ENCODE measurements at places on chromosomes 3 and 15.

- DNase-seq = no peak
These were observed 65.7 kb downstream of the TJP1 start for GRCh38 chr15:29756358-29757267.

GRCh38 chr3:36991147-36991546 is 1.8 kb downstream of the EPM2AIP1 start:
- no peak for DNase-seq

- no peak for DNase-seq
These were observed 27.7 kb downstream of the IL1RAP start for GRCh38 chr3:190541560-190541959.

DNA sequence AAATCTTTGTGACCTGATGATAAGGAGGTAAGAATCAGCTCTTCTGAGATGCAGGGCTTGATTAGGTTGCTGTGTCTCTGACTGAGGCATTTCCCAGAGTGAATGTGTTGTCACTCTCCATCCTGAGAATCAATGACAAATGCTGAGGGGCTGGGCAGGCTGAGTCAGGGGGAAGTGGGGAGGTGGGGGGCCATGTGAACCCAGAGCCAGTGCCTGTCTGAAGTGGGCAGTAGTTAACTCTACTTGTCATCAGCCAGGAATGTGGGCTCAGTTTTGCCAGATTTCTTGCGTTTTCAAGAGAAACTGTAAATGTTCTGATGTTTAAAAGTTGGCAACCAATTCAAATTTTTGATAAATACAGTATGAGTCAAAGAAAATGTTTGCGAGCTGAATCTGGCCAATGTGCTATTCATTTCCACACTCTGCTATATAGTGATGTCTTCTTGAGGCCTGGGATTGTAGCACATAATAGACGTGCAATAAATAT is 3.1 kb upstream of the BNC1 start:
- DNase-seq = no peak

- DNase-seq = peak; percentile 81
These were observed 1.2 kb downstream of the KLF13 start for GRCh38 chr15:31327669-31328427.

DNA sequence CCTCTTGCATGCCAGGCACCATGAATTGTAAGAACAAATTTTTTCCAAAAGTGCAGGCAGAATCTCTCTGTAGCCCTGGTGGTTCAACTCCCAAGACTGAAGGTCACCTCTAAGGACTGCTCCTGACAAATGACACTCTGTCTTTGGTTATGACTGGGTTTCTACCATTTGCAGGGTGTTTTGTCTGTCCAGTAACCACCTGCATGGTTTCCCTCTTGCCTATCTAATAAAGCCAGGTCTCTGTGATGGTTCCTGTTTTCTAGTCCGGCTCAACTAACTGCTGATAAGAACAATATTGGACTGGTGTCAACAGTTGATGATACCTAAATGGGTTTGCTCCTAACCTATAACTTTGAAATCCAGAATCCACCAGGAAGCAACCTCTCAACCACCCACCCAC is 43.7 kb downstream of the ATP8B4 start:
- no peak for DNase-seq

DNA sequence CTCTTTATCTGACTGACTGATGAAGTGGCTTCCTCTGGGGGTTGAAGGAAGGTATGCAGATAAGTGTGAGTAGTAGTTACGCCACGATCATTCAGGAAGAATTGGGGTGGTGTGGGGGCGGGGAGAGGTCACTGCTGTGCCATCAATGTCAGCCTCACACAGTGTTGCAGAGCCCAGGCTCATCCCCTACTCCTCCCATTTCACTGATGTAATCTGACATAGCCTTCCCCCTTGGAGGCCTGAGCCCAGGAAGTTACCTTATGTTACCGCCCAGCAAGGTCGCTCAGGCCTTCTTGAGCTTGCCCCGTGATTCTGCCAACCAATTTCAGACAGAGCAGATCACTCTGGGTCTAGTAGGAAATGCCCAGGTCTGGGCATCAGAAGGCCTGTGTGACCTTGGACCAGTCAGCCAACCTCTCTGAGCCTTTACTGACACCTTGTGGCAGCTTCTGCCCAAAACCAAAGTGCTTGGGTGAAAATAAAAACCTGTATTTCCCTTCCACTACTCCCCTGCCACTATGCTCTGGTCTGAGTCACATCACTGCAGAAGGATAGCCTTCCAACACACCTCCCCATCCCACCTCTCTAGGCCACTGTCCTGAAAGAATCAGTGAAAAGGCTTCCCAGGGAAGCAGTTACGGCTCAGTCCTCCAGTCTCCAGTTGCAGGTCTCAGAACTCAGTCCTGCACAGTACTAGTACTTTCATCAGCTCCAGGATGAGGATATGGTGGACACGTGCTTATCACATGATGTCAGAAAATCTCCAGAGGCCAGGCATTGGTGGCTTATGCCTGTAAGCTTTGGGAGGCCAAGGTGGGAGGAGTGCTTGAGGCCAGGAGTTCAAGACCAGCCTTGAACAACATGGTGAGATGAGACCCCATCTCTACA is 28.1 kb upstream of the INSYN1 start:
- no peak for DNase-seq

- no peak for DNase-seq
These were observed 15.1 kb downstream of the GOLIM4 start for GRCh38 chr3:168080499-168081170.

GRCh38 chr15:26767169-26767670 is 5.6 kb downstream of the GABRB3 start:
- no peak for DNase-seq

- no peak for DNase-seq
These were observed 143.3 kb upstream of the GMNC start for GRCh38 chr3:191005790-191006189.

- no peak for DNase-seq
These were observed 32.4 kb downstream of the C2CD4A start for GRCh38 chr15:62099094-62099601.

DNA sequence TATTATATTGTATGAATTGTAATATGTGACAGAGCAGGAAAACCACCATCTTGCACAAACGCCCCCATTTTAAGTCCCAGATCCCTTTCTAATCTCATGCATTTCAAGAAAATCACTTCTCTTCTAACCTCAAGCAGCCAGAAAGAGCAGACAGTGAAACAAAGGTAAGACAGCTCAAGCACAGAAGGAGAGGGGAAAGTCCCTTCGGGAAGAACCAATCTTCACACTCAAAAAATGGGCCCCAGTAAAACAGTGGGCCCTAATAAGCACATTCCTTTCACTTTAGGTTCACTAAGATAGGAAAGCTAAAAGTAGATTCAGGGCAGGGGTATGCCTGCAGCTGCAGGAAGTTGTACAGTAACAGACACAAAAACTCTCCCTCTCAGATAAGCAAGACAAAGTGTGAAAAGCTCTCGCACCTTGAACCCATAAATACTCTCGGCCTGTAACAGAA is 1268.7 kb downstream of the SI start:
- DNase-seq = no peak

DNA sequence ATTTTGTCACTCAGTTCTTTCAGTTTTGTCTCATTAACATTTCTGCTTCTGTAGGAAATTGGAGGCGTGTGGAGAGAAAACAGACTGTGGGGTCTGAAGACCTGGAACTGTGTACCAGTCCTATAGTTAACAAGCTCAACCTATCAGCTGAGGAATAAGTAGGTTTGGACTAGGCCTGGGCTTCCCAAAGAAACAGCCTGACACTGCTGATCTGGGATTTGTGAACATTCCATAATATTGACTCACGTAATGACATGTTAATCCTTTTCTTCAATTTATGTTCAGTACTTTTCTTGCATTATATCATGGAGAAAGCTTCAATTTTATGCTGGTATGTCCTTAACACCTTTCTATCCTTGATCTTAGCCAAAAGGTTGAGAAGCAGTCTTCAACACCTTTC is 181.6 kb upstream of the RORA start:
- no peak for DNase-seq

DNA sequence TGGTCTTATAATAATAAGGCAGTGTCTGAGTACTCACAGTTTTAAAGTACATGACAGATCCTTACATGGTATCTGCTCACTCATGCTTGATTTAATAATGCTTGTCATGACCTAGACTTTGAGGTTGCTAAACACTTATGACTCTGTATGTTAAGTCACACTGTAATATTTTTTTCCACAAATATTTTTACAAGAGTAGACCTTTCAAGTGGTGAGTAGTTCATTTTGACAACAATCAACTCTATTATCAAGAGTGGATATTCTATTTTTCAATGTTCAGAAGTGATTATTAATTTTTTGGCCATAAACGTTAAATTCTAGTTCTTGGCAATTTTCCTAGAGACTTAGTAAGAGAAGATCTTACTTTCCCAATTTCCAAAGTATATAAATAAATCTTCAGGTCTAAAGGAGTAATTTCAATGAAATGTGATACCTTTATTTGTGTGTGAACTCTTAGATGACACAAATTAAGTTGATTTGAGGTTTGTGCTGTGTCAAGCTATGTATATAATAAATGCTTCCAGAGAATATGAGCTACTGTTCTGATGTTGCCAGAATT is 104.5 kb downstream of the NLGN1 start:
- no peak for DNase-seq

- no peak for DNase-seq
These were observed 2.1 kb downstream of the LSAMP start for GRCh38 chr3:116443191-116443661.

- DNase-seq = no peak
These were observed 1.1 kb downstream of the CHCHD4 start for GRCh38 chr3:14123308-14124222.

GRCh38 chr3:123586968-123587367 is 2.1 kb upstream of the HACD2 start:
- no peak for DNase-seq

GRCh38 chr3:71685686-71686085 is 39.5 kb downstream of the EIF4E3 start:
- no peak for DNase-seq
